ENCODE measurements at places on chromosomes 7 and 10.

GRCh38 chr10:18501198-18501597, 150.2 kb downstream of the NSUN6 start:
- no peak for DNase-seq

DNA sequence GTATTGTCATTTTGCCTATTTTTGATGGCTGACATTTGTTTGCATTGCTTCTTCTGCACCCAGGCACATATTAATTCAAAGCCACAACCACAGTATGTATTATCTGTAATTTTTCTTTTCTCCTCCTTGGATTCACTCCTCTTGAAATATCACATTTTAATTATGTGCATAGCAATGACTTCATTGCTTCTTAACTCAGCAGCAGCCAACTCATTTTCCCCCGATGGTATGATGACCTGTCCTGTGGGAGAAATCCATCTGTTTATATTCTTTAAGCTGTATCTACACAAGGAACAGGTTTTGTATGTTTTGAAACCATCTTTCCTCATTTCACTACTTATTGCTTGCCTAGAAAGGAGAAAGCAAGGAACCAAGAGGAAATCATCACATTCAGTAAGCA, 588.8 kb downstream of the INHBA start:
- DNase-seq = no peak

DNA sequence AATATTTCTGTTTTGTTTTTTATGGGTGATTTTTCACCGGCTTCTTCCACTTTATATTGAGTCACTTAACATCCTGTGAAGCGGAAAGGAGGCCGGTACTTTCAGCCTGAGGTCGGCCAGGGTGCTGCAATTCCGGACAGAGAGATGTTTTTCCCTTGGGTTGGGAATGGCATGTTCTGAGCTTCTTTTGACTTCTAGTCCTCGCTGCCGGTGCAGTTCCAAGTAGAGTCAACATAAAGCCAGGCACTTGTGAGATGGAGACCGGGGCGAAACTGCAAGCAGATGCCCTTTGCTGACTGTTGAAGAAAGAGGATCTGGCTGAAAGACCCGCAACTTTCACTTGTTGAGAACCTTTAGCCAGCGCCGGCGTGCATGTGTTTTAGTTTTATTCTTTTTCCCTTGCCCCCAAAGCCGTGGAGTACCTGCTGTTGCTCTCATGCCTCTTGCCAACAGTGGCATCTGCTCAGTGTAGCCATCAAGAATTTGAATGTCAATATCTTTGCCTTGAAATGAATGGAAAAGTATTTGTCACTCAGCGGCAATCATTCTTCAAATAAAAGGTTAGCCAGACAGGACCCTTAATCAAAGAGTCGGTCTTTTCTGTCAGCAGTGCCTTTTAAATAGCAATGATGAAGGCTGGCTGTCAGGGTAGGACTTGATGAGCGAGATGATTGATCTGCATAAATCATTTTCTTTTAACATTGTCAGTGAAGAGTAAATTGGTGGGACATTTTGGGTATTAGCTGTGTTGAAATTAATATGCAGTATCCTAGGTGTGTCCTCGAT, 351.2 kb downstream of the LRMDA start:
- DNase-seq = no peak

- no peak for DNase-seq
Measured at GRCh38 chr10:35668865-35669650, 27.0 kb upstream of the FZD8 start.

GRCh38 chr10:70695241-70696030, 23.1 kb downstream of the ADAMTS14 start:
- no peak for DNase-seq

DNA sequence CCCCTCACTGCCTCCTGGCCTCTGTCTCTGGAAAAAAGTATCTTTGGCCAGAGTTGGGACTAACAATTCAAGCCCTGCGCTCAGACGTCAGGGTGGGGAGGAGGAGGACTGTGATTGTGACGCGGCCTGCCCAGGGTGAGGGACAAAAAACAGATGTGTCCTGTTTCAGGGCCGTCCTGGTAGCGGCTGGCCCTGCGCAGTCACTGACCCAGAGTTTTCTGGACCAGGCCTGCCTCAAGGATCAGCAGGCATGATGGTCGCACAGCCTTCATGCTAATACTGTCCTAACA, 110.1 kb downstream of the CYTH3 start:
- DNase-seq = no peak

GRCh38 chr7:55191926-55192692, 173.0 kb upstream of the LANCL2 start:
- no peak for DNase-seq

DNA sequence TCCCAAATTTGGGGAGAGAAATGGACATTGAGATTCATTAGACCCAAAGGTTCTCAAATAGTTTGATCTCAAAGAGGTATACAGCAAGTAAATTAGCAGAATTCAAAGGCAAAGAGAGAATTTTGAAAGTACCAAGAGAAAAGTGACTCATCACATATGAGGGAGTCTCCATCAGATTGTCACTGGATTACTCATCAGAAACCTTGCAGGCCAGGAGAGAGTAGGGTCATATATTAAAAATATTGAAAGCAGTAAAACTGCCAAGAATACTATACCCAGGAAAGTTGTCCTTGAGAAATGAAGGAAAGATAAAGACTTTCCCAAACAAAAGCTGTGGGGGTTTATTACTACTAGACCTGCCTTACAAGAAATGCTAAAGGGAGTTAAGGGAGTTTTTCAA, 140.6 kb downstream of the TMEM168 start:
- DNase-seq = no peak

DNA sequence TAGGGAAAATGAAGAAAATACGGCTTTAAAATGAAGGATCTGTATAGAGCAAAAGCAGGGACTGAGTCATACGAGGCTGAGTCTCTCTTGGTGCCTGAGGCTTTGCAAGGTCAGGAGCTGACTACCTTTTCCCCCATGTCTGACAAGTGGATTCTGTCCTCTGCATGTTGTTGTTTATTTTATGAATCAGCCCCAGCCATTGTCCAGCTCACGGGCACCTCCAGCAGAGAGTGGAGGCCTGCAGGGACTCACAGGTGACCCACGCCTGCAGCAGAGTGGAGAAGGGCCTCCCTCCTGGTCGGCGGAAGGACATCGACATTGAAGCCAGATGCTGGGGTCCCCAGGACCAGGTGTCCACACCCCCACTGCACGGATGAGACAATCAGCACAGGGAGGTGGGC, 233.9 kb downstream of the WDR37 start:
- DNase-seq = no peak

GRCh38 chr10:68231817-68232251, at the start of gene ATOH7:
ATOH7 (minus strand) TSS chr10:68232113; CDS start chr10:68231677, 436 bp downstream.
- DNase-seq = no peak

GRCh38 chr7:128344431-128344774, 695 bp upstream of the RBM28 start:
- no peak for DNase-seq

GRCh38 chr10:102150970-102151773, 1.0 kb upstream of the NOLC1 start:
- DNase-seq = no peak

GRCh38 chr10:22500656-22501340, 155.5 kb downstream of the SPAG6 start:
- DNase-seq = no peak

- no peak for DNase-seq
Measured at GRCh38 chr10:34384372-34384771, 430.7 kb downstream of the PARD3 start.

- no peak for DNase-seq
Measured at GRCh38 chr10:34954142-34954541, 136.0 kb downstream of the CUL2 start.

DNA sequence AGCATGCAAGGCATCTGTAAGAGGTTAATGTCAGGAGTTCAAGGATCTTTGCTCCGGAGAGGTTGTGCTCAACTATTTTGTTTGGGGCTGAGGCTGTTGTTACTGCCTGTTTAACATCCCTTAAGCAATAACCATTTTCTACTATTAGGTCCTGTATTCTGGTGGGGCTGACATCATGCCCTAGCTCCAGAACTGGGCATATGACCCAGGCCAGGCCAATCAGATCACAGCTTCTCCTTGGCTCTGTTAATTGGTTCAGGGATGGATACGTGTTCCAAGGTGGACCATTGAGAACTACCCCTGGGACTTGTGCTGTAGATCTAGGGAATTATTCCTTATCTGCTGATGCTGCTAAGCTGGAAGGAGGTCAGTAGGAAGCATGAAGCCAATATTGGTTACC, 67.0 kb downstream of the SYPL1 start:
- no peak for DNase-seq

DNA sequence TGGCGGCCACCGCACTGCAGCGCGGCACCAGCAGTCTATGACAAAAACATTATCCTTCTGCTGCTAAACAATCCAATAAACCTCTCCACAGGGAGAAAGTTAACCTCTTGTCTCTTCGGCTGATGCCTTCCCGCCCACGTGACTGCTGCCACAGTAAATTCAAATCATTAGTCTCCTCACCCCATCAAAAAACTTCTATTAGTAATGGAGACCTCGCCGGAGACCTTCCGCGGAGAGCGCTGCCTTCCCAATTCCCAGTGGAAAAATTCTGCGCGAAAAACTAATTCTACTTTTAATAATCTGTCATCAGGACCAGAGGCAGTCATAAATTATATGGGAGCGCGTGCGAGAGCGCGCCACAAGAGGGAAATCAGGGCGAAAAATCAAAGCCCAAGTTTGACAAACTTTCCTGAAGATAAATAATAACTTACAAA, 90.0 kb upstream of the PAX2 start:
- DNase-seq = no peak

- DNase-seq = no peak
Measured at GRCh38 chr7:124992851-124993562, 63.4 kb upstream of the POT1 start.

DNA sequence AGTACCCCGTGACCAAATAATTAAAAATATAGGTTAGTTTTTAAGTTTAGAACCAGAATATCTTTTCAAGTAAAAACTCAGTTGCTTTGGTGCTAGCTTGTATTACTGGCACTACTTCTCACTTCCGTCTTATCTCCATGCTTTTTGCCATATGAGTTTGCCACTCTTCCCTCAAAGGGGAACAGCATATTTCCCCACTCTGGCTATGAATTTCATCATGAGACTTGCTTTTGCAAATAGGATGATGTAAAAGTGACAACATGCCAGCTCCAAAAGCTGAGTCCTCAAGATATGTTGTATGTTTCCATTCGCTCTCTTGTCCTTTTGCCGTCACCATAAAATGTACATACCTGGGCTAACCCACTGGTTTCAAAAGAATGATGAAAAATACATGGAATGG, 178.1 kb upstream of the SEMA3A start:
- DNase-seq = no peak

DNA sequence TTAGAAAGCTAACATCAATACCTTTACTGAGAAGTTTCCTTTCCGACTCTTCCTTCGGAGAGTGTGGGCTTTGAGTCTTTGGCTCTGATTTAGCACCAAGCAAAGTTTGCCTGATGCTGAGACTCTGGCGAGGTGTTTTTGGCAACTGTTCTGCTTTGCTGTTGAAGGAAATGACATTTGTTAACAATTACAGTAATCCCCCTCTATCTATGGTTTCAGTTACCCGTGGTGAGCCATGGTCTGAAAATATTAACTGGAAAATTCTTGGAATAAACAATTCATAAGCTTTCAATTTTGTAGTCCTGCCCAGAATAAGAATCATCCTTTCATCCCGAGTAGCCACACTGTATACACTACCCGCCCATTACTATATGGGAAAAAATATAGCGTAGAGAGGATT, 126.3 kb downstream of the ARHGAP21 start:
- DNase-seq = no peak

- no peak for DNase-seq
Measured at GRCh38 chr10:130935128-130935439, 376.4 kb downstream of the TCERG1L start.

- DNase-seq = no peak
Measured at GRCh38 chr10:18155321-18155720, 15.1 kb downstream of the CACNB2 start.

GRCh38 chr7:79529881-79530235, 76.4 kb upstream of the MAGI2 start:
- no peak for DNase-seq

DNA sequence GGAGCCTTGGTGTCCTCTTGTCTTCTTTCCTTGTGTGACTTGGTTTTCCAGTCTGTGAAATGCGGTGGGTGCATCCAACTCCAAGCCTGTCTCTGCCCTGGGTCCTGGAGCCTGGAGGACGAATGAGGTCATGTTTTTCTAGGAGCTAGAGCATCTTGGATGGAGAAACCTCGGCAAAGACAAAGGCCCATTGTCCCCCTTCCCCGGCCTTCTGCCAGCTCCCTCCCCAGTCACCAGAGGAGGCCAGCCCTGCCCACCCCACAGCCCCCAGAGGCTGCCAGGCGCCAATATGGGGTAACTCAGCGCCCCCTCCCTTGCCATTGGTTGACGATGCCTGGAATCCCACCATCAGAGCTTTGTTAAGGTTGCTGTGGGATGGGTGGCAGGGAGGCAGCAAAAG, 40.4 kb downstream of the KCTD7 start:
- DNase-seq = no peak

GRCh38 chr7:106071999-106072714, 40.0 kb downstream of the SYPL1 start:
- DNase-seq = no peak

DNA sequence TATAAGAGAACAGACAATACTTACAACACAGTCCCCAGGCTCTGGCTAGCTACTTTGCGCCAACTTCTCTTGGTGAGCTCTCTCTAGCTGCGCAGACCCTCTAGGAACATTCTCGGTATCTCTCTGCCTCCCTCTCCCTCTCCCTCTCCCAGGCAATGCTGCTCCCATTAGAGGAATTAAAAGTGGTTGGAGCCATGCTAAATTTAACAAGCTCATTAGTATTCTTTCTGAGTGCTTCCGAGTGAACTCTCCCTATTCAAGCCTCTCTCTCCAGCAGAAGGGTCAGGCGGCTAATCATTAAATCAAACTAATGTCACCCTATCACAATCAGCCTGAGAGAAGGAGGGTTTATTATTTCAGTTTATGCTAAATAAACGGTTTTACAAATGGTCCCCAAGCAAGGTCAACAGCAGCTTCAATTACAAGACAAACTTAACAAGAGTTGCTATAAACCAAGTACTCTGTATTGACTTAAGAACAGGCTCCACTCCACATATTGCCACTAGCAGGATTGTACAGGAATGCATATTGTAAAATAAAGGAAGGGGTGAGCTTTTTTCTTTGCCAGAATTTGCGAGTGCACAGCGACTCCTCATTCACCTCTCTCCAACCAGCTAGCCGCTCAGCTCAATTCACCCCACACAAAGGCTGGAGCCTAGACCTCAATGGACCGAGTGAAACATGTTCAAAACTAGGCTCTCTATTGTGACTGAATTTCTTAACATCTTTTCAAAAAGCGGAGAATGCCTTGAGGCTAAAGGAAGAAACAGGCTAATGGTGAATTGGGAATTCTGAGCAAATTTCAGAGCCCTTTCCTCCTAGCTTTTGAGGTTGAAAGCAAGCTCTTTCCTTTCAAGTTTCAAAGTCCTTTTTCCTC, 84.4 kb downstream of the GLI3 start:
- no peak for DNase-seq

DNA sequence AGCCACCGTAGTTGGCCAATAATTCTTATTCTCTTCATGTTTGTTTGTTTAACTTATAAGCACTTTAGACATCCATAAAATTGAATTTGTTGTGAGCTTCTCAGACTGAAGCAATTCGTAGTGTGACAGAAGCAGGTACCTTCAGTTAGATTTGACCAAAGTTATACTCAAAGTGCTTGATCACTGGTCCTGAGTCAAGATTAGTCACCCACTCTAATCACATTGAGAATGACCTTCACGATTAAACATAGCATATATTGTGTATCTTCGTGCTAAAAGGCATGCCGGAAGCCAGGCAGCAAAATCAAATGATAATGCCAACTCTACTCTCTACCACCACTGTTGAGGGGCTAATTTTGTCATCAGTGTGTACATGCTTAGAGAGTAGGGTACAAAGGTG, 763.7 kb upstream of the MBL2 start:
- DNase-seq = no peak

GRCh38 chr10:19325581-19325980, 277.0 kb downstream of the MALRD1 start:
- DNase-seq = no peak
